ENCODE measurements at places on chromosomes 13 and 19. TPM values are rescaled to one million over a fixed set of nuclear protein-coding genes. Genes with fewer than 3 reads are reported as not detected.
A peak's percentile ranks its signal among the peaks of the same experiment; 100 is the strongest.

- no peak overlapping the region for H3K27ac ChIP-seq
- H3K4me3 ChIP-seq: no peak overlapping the region
- no peaks in the 10 kb centered on the region for H3K4me1 ChIP-seq
- no peaks in the 10 kb centered on the region for H3K36me3 ChIP-seq
Observed at GRCh38 chr13:27472441-27472840, 22.1 kb upstream of the MTIF3 start.

- H3K27ac ChIP-seq: peak overlapping the region; percentile 94
- peak overlapping the region; percentile 77 for H3K4me3 ChIP-seq
- H3K36me3 ChIP-seq: peaks cover 25% of the 10 kb centered on the region
- peak; percentile 55 for DNase-seq
- H3K4me1 ChIP-seq: peaks cover 17% of the 10 kb centered on the region
- no peaks in the 10 kb centered on the region for H3K27me3 ChIP-seq
Observed at GRCh38 chr19:15124572-15125231, 17.5 kb downstream of the SYDE1 start.

DNA sequence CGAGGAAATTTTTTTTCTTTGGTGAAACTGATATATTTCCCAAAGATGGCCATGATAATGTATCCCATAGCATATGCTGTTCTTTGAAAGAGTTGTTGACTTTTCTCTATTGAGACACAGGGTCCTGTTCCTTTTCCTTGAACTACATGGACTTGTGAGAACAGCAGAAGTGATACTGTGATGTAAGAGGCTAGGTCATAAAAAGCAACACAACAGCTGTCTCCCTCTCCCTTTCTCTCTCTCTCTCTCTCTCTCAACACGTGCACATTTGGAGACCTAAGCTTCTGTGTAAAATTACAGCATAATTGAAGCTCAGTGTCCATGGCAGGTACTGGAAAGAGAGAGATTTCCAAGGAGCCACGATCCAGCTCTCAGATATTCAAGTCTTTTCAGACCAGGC is 1712.4 kb downstream of the EFNB2 start:
- H3K27ac ChIP-seq: no peak overlapping the region
- H3K36me3 ChIP-seq: no peaks in the 10 kb centered on the region
- no peak for DNase-seq
- no peaks in the 10 kb centered on the region for H3K4me1 ChIP-seq

Gene KCNK6
- total RNA-seq: under 0.01 TPM

GRCh38 chr19:7676854-7677253 is at the start of gene MCEMP1:
MCEMP1 (plus strand) TSS chr19:7677090; CDS start chr19:7677121, 31 bp downstream.
- no peak within 1 kb of the TSS for H3K27ac ChIP-seq
- H3K36me3 ChIP-seq: no peaks in the 10 kb centered on the region
- DNase-seq: no peak
- no peak within 1 kb of the TSS for H3K4me3 ChIP-seq

Gene CCDC159
- total RNA-seq: 71.4 TPM

GRCh38 chr13:75705395-75705794 is 69.3 kb downstream of the LMO7 start:
- H3K27ac ChIP-seq: peak overlapping the region; percentile 81
- H3K36me3 ChIP-seq: no peaks in the 10 kb centered on the region
- no peaks in the 10 kb centered on the region for H3K27me3 ChIP-seq
- DNase-seq: no peak
- no peak overlapping the region for H3K4me3 ChIP-seq
- H3K4me1 ChIP-seq: no peaks in the 10 kb centered on the region
